Natural killer cell treated with Interleukin-12 subunit alpha and Interleukin-12 subunit beta and Interleukin-15 and Interleukin-18, amount 100 ng/mL, for 72 hours (primary cell): ENCODE measurements at places on chromosomes 13 and 19.
A peak's percentile ranks its signal among the peaks of the same experiment; 100 is the strongest.

- H3K27ac ChIP-seq, result peak overlapping the region; percentile 83
- no peak for DNase-seq
- peaks cover 16% of the 10 kb centered on the region for H3K4me1 ChIP-seq
Observed at GRCh38 chr19:632579-633067, 714 bp downstream of the POLRMT start.

GRCh38 chr13:112796190-112796915 lies 106.5 kb downstream of the ATP11A start:
- peaks cover 9% of the 10 kb centered on the region for H3K4me1 ChIP-seq
- no peaks in the 10 kb centered on the region for H3K27me3 ChIP-seq
- H3K4me3 ChIP-seq, result no peak overlapping the region
- H3K27ac ChIP-seq, result no peak overlapping the region
- no peak for DNase-seq

- H3K27me3 ChIP-seq, result peaks cover 34% of the 10 kb centered on the region
- H3K36me3 ChIP-seq, result no peaks in the 10 kb centered on the region
- no peak overlapping the region for H3K27ac ChIP-seq
- H3K4me3 ChIP-seq, result no peak overlapping the region
- peaks cover 34% of the 10 kb centered on the region for H3K4me1 ChIP-seq
- DNase-seq, result no peak
Observed at GRCh38 chr19:6528544-6529121, 2.2 kb upstream of the TNFSF9 start.

DNA sequence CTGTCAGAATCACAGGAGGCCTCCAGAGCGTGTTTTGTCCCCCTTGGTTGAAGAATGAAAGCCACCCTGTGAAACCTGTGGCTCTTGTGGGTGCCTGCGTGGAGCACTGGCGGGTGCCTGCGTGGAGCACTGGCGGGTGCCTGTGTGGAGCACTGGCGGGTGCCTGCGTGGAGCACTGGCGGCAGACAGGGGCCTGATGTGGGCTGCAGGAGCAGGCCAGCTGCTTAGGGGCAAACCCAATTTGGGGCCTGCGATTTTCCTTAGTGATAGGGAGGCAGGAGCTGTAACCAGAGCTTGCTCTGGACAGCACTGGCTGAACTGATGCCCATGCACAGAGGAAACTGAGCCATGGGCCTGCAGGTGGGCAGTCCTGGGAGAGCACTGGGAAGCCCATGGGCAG lies 24.3 kb downstream of the ARHGEF7 start:
- no peak overlapping the region for H3K4me3 ChIP-seq
- H3K27ac ChIP-seq, result no peak overlapping the region
- H3K27me3 ChIP-seq, result peaks cover 79% of the 10 kb centered on the region
- DNase-seq, result no peak

DNA sequence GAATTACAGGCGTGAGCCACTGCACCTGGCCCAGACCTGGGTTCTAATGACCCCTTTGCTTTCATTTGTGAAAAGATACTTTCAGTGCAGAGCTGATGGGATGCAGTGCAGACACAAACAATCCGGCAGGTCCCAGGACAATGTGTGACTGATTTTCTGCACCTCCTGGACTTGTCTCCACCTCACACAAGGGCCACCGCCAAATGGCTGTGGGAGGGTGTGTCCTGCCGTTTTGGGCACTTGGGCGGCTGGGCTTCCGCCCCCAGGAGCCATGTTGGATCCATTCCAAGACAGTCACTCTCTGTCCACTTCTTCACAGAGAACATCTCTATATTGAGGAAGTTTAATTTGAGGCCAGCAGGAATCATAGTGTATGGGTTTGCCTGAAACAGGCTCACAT lies 112.3 kb upstream of the ZNF507 start:
- DNase-seq, result no peak
- H3K27me3 ChIP-seq, result peaks cover 6% of the 10 kb centered on the region
- H3K4me1 ChIP-seq, result no peaks in the 10 kb centered on the region
- H3K27ac ChIP-seq, result no peak overlapping the region
- no peaks in the 10 kb centered on the region for H3K36me3 ChIP-seq

- peaks cover 6% of the 10 kb centered on the region for H3K4me1 ChIP-seq
- no peaks in the 10 kb centered on the region for H3K36me3 ChIP-seq
- no peak for DNase-seq
- no peak overlapping the region for H3K27ac ChIP-seq
Observed at GRCh38 chr19:56253737-56254136, 18.8 kb upstream of the EDDM13 start.

- no peak for DNase-seq
- peaks cover 5% of the 10 kb centered on the region for H3K4me1 ChIP-seq
- no peaks in the 10 kb centered on the region for H3K36me3 ChIP-seq
- H3K4me3 ChIP-seq, result no peak overlapping the region
Observed at GRCh38 chr19:18399008-18399407, 1.6 kb upstream of the LRRC25 start.

DNA sequence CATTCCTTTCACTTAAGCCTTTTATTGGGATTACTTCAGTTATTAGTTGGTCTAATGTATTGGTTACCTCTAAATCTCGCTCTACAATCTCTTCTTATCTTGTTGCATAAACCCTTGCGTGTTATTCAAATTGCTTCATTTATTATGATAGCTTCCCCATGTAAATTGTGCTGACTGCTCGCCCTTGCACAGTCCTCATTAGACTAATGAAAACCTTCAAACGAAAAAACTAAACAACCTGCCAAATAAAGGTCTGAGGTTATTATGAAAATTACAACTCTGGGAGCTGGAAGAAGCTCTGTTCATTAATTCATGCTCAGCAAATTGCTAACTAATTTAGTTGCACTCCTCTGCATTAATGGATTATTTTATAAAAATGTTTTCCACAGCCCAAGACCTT lies 320.1 kb downstream of the DACH1 start:
- DNase-seq, result no peak
- no peaks in the 10 kb centered on the region for H3K27me3 ChIP-seq
- no peaks in the 10 kb centered on the region for H3K4me1 ChIP-seq
- no peak overlapping the region for H3K4me3 ChIP-seq

GRCh38 chr13:93872376-93872775 lies 607.1 kb downstream of the DCT start:
- H3K4me3 ChIP-seq, result no peak overlapping the region
- no peak overlapping the region for H3K27ac ChIP-seq
- DNase-seq, result no peak
- no peaks in the 10 kb centered on the region for H3K4me1 ChIP-seq
- no peaks in the 10 kb centered on the region for H3K36me3 ChIP-seq
- no peaks in the 10 kb centered on the region for H3K27me3 ChIP-seq

DNA sequence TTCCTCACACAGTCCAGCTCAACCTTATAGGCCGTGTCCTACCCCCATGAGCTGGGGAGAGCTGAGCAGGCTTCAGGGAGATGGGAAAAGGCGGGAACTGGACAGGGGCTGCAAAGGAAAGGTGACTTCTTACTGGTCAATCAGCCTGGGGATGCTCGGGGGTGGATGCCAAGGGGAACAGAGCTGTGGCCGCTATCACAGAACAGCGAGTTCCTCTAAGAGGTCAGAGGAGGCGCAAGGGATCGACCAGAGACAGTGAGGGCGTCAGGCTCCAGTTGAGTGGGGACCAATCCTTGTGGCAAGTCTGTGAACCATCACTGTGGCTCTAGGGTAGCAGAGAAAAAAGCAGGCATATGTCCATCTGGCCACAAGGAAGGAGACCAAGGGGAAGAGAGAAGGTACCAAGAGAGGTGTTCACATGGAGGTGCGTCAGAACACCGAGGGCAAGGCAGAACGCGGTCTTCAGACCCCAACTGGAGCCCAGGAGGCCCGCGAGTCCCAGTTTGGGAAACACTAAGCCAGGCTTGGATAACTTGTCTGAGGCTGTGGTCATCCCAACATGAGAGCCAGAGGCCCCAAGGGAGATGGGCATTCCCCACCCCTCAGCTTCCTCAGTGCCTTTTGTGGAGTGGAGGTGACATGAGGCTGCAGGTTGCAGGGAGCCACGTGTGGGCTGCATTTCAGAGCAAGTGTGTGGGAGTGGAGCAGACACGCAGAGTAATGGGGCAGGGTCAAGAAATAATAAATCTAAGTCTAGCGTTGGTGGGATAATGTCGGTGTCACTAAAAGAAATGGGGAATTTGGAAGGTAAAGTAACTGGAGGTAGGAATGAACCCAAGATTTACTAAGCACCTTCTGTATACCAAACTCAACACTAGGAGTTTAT lies 3.9 kb downstream of the F10 start:
- H3K36me3 ChIP-seq, result no peaks in the 10 kb centered on the region
- H3K27me3 ChIP-seq, result peaks cover 18% of the 10 kb centered on the region
- H3K27ac ChIP-seq, result no peak overlapping the region
- H3K4me3 ChIP-seq, result no peak overlapping the region
- no peaks in the 10 kb centered on the region for H3K4me1 ChIP-seq
- no peak for DNase-seq

DNA sequence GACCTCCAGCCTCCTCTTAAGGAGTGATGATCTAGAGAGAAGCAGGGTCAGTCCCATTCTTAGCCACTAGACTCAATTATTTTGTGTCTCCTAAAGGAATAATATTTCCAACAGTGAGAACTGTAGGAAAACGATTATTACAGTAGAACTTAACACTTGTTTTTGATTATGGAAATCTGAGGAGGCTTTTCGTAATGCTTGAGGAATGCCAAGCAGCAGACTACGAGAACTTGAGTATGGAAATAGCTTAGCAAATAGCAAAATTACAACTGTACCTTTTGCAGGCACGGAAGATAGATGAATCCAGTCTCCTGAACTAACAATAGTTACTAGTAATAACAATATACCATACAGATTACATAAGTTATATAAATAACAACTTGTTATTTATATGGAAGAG lies 12.2 kb downstream of the BRD4 start:
- H3K4me3 ChIP-seq, result no peak overlapping the region
- peak overlapping the region; percentile 44 for H3K27ac ChIP-seq
- peaks cover 74% of the 10 kb centered on the region for H3K4me1 ChIP-seq

DNA sequence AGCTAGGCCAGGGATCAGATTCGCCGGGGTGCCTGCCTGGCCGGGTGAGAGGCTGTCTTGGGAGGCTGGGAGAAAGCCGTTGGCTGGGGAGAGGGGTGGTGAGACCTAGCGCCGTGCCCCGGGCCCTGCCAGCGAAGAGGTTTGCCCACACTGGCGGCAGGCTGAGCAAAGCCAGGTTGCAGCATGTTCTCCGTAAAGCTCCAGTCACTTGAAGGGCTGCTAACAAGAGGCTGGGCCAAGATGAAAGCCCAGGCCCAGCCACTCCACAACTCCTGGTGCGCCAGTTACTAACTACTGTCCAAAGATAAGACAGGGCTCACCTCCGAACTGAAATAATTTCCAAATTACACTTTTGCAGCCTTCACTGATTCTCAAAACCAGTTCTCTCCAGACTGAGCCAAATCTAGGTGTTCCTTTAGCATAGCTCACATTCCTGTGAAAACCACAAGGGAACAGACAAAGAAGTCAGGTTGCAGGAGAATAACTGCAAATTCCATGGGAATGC lies 16.3 kb downstream of the ELAVL1 start:
- no peak overlapping the region for H3K27ac ChIP-seq
- H3K4me1 ChIP-seq, result peaks cover 39% of the 10 kb centered on the region
- H3K27me3 ChIP-seq, result no peaks in the 10 kb centered on the region
- DNase-seq, result no peak
- no peak overlapping the region for H3K4me3 ChIP-seq

- no peak for DNase-seq
- peaks cover 3% of the 10 kb centered on the region for H3K4me1 ChIP-seq
- H3K27me3 ChIP-seq, result peaks cover 10% of the 10 kb centered on the region
- no peak overlapping the region for H3K4me3 ChIP-seq
- H3K36me3 ChIP-seq, result no peaks in the 10 kb centered on the region
Observed at GRCh38 chr13:98284679-98285078, 107.6 kb upstream of the RNF113B start.

DNA sequence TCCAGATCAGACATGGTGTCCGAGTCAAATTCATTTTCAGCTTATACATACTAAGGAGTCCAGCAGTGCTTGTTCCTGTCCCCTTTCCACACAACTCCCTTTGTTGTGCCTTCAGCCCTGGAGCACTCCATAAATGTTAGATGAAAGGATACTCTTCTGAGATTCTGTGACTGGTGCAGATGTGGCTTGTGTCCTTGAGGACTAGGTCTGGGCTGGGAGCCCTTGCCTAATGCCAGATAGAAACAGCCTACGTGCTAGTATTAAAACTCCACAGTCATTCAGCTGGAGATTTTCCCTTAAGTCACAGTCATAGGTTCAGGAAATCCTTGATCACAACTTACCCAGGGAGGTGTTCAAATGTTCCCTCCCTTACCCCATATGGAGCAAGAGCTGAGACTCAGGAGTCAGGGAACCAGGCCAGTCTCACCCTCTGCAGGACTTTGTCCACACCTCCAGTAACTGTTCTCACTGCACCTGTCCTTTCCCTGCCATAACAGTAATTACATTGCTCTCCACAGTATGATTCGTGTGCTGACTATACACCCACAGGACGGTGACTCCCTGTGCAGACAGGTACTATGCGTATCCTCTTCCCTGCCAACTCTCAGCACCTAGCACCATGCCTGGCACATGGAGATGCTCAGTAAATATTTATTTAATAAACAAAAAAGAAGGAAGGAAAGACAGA lies 15.5 kb upstream of the SERPINE3 start:
- H3K4me1 ChIP-seq, result no peaks in the 10 kb centered on the region
- H3K27ac ChIP-seq, result no peak overlapping the region
- no peaks in the 10 kb centered on the region for H3K27me3 ChIP-seq
- H3K4me3 ChIP-seq, result no peak overlapping the region
- DNase-seq, result no peak
- no peaks in the 10 kb centered on the region for H3K36me3 ChIP-seq

GRCh38 chr19:33819880-33820781 lies 23.5 kb downstream of the KCTD15 start:
- no peak overlapping the region for H3K27ac ChIP-seq
- peak; percentile 74 for DNase-seq
- H3K27me3 ChIP-seq, result no peaks in the 10 kb centered on the region
- H3K36me3 ChIP-seq, result no peaks in the 10 kb centered on the region

DNA sequence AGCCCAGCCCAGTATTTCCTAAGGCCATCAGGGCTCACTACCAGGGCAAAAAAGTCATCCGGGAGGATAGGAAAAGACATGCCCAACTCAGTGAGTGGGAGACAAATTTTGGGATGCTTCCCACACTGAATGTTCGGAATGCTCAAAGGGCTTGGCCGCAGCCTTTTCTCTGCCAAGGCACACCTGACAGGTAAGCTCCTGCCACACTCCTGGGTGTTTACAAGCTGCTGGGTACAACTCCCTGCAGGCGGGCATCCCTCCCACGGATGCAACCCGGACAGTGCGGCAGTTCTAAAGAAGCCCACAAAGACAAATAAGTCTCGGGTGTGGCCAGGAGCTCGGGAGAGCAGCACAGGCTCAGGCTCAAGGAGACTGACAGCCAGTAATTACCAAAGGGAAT lies 28.1 kb downstream of the SLC7A1 start:
- no peak overlapping the region for H3K27ac ChIP-seq
- DNase-seq, result no peak
- peaks cover 28% of the 10 kb centered on the region for H3K4me1 ChIP-seq
- H3K27me3 ChIP-seq, result no peaks in the 10 kb centered on the region
